ENCODE measurements at places on chromosomes 12 and 14.

DNA sequence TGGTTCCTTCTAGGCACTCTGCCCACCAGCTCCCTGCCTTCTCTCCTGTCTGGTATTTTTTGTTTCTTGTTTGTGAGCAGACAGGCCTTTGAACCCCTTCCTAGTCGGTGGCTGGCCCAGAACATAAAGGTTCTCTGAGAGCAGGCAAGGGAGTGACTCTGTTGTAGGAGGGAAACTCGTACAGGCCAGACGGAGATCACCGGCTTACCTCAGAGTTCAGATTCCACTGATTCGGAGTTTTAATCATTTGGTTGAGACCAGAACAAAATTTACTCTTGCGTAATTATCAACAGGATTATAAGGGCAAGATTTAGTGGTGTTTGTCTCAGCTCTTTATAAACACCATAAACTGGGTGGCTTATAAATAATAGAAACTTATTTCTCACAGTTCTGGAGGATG, 128.3 kb downstream of the PLXNC1 start:
- DNase-seq = no peak

DNA sequence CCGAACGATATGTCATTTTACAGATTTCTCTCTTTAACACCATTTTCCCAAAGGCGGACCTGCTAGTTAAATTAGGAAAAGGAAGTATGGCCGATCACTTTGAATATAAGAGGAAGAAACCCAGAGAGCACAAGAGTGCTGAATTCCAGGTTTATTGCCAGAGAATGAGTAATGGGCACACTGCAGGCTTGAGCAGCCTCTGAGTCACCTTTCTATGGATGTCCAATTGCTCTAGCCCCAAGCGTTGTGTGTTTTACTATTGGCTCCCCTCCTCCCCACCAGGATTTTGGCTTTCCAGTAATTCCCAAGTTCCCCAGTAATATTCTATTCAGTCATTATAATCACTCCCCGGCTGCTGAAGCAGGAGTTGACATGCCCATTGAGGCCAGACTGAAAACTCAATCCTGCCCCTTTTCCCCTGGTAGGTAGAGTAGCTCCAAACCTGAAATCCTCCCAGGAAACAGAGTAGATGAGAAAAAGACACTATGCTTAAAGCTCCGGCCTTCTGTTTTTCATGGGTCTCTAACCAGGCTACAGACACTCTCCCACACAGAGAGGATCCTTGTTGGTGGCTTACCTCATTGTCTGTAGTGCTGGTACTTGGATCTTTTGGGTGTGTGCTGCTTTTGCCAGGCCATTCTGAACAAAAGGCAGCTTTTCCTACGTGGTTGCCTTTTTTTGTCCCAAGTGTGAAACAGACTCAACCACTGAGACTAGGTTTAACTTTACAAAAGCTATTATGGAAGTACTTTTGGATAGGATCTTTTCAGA, 704.3 kb upstream of the FLRT2 start:
- DNase-seq = no peak

DNA sequence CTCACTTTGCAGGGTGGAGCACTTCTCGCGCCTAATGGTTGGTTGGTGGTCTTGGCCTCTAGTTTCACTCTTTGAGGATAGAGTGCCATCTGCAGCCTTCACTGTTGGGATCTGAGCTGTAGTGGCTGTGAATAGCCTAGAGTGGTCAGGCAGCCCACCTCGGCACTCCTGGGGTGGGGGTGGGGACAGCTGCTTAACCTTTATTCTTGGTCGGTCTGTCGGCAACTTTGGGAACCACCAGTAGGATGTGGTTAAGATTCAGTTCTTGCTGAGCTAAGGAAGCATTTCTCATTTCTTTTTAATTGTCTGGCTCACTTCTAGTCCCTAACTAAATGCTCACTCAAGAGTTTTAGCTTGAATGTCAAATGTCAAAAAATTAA, 21.1 kb downstream of the TMBIM6 start:
- no peak for DNase-seq

DNA sequence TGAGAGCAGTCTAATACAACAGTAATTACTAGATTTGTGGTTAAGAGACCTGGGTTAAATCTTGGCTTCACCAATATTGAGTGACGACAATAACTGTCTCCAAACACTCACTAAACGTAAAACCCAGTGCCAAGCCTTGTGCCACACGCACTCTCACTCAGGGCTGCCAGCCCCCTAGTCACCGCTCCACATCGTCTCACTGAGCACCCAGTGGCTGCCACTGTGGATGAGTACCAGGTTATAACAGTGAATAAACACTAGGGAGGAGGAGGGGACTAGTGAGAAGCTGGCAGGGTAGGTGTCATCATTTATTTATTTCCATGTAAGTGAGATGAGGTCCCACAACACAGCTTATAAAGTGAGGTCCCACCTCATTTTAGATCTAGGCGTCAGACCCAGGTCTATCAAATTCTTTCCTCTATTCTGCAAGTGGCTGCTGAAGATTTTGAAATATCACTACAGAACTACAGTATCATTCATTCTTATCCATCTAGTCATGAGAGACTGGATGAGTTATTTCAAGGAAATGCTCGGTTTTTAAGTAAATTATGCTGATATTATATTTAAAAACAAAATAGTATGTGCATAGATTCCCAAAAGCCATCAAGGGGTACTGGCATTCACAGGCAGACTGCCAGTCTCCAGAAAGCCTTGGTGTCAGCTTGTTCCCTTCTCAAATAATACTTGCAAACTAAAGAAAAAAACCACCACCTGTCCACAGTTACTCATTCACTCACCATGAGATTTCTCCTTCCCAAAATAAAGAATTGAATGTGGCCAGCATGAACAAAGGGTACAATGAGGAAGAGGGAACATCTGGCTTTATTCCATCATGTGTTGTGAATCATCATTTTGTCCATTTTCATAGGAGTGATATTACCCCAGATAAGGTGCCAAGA, 84.0 kb downstream of the PTPN21 start:
- DNase-seq = no peak

DNA sequence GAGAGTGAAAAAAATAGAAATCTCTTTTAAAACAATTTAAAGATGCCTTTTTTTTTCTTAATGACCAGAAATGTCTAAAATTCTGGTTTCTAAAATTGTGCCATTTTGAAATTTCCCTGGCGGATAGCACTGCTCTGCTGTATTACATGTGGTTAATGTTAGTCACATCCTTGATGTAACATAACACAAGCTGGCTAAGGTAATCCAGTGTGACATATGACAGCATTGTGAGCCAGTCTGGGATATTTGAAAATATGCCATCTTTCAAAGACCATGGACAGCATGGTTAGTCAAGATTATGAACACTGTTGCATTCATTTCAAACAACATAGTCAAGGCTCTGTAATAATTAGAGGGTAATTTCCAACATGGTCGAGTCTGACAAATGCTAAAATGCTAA, 133.2 kb downstream of the ALX1 start:
- DNase-seq = no peak

- no peak for DNase-seq
These were observed 413 bp downstream of the RARG start for GRCh38 chr12:53231671-53231920.

- no peak for DNase-seq
These were observed 249.0 kb downstream of the DPF3 start for GRCh38 chr14:72644758-72645489.

DNA sequence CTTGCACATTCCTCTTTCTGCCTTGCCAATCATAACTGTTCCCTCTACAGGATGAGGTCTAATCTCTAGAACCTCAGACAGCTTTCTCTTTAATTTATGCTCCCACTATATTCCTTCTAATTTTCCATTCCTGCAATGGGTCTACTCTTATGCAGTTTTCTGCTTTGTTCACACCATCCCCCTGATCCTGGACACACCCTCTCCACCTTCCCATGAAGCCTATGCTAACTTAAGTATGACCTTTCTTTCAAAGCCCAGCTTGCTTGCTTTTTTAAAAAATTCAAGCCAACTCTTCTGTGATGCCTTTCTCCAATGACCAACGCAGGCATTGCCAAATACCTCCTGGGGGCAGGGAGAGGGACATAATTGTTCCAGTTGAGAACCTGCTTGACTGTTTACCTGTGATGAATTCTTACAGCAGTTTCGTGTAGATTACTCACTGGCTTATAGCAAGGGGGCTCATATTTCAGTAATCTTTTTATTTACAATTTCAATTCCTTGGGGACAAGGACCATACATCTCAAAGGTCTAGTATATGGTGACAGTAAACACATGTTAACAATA, 7.8 kb downstream of the SLC38A1 start:
- no peak for DNase-seq

GRCh38 chr14:24879661-24880386, 170.1 kb downstream of the STXBP6 start:
- DNase-seq = no peak

GRCh38 chr14:100899884-100900771, 3.4 kb downstream of the RTL1 start:
- DNase-seq = no peak

GRCh38 chr12:40229690-40230651, 5.2 kb downstream of the LRRK2 start:
- no peak for DNase-seq

GRCh38 chr12:58711974-58712373, 208.3 kb downstream of the LRIG3 start:
- no peak for DNase-seq

DNA sequence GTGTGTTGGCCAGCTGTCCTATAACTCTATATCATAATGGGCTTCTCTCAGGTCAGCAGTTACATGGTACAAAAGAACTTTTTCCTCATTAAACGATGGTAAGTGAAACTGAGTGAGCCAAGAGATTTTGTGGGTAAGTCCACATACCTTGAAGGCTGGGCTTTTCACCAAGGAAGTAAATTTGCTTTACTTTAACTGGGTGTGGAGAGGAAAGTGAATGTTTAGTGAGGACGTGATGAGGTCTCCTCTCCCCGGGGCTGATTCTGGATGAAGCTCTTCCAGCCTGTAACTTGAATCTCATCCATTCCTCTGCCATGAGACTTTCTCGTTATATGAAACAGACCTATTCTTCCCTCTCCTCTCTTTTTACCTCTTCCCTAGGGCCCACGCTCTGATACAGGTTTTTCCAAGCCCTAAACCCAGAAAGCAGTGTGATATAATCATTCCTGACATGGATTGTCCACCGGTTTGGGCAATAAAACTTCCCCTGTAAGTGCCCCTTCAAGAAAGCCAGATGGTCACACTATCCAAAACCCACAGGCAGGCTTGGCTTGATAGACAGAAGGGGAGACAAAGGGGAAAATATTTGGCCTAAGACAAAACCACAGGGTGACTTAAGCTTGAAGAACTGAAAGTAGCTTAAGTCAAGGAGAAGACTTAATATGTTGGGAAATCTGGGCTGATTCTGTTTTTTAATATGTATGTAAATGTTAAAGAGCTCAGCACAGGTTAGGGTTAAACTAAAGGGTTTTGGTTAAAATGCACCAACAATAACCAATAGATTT, 50.3 kb downstream of the CIT start:
- DNase-seq = no peak

DNA sequence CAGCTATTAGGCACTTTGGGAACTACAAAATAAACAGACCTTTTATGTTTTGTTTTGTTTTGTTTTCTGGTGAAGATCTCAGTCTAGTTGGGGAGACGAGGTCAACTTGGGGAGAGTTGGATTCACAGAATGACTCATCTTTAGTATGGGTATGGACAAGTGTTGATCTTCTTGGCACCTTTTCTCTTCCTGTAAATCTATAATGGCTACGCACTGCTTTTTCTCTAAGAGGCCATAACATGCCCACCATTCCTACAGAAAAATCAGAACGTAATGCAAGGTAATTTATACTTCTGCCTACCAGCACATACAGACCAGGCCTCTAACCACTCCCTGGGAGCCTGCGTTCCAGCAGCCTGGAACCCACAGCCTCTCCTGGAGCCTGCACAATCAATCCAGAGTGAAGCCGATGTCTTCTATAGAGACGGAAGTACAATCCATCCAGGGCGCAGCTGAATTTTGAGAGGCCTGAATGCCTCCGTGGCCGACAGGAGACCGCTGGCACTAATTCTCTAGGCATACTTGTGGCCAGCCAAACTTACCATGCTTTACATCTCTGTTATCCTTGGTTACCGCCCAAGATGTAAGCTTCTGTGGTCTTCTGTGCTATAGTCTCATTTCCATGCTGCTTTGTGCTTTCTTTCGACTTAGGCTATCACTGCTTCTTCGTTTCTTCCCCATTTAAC, 717 bp downstream of the PPHLN1 start:
- DNase-seq = no peak

- no peak for DNase-seq
These were observed 134.2 kb downstream of the BICD1 start for GRCh38 chr12:32240831-32241230.

GRCh38 chr14:48323665-48324064, 648.3 kb upstream of the MDGA2 start:
- DNase-seq = no peak

DNA sequence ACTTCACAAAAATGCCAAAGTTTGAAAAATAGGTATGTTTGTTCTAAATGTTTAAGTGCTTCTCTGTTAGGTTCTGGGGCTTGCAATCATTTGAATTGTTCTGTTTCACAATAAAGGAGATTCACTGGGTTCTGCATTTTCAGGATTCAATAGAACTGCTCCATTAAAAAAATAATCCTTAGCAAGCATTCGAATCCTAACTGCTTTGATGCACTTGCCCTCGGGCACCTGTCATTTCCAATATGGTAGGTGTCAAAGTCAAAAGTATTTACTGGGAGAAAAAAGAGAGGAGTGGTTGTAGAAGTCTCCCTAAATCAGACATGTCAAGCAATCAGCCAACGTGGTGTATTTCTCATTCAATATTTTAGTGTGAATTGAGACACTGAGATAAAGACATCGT, 5.5 kb downstream of the APOLD1 start:
- DNase-seq = no peak

DNA sequence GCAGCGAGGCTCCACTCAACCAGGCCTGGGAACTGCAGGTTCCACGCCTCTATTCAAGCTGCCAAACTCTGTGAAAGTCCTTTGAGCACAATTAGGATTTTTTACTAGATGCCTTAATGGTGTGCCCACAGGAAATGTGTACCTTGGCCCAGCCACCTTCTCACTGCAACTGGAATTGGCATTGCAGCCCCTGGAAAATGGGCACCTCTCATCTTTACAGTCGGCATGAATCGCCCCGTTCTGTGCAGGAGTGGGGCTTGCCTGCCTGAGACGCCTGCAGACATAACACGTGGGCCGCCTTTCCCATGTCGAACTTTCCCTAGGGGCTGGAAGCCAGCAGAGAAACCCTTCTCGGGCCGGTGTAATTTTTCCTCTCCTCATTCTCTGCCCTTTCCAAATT, 42.0 kb upstream of the ELK3 start:
- no peak for DNase-seq

- no peak for DNase-seq
These were observed 12.1 kb upstream of the KRT83 start for GRCh38 chr12:52333321-52333720.

DNA sequence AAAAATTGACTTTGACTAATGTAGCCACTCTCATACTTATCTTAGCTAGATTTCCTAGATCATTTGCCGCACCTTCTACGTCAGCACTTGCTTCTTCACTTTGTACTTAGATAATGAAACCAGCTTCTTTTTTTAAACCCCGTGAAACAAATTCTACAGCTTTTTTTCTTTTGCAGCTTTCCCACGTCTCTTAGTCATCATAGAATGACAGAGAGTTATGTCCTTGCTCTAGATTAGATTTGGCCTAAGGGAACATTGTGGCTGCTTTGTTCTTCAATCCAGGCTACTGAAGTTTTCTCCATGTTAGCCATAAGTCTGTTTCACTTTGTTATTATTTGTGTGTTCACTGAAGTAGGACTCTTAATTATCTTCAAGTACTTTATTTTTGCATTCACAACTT, 94.9 kb downstream of the SLCO1A2 start:
- DNase-seq = no peak
